ENCODE measurements at places on chromosomes 16 and 17.

GRCh38 chr17:9521062-9521461, 54.6 kb downstream of the STX8 start:
- DNase-seq: no peak

DNA sequence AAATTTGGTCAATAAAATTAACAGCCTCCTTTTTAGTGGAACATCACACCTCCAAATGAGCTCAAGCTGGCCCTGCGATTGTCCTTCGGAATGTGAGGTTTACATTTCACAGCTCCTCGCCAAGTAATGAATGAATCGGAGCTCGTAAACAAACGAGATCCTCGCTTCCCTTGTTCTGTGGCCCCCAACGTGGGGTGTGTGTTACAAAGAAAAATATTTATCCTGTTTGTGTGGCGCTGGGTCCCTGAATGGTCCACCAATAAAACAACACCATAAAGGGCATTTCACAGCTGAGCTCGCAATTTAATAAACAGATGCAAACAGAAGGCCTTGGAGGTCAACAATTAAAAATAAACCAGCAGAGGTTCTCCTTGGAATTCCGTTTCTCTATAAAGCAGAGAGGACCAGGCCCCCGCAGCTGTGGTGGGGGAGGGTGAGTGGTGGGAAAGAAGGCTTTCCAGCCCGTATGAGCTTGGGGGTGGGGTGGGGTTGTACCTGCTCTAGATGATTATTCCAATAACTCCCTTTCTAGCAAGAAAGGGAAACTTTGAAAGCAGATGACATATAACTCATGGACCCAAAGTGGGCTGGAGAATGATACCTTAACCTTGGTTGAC, 393.9 kb upstream of the SALL1 start:
- DNase-seq: no peak

DNA sequence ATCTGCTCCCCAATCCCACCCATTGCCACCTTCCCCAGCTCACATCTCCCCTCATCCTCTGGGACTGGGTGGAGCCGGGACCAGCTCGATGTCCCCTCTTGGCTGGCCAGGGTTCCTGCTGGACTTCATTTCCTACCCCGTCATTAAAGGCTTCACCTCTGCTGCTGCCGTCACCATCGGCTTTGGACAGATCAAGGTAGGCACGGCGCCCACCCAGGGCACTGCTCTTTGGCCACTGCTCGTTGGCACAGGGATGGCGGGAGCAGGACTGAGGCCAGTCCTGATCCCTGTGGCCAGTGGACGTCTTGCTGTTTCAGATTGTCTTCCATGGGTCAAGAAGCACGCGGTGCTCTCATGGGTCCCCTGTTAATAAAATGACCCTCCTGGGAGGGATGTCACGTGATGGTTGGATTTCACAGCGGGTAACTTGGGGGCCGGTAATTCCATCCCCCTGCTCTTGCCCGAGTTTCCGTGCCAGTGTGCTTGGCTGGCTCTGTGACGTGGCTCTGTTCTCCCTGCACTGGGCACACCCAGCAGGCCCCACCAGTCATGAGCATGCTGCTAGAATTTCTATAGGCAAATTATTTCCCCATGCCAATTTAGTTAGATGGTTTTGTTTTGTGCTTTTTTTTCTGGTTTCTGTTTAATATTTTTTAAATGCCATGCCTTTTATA, 3.1 kb downstream of the SLC26A11 start:
- no peak for DNase-seq

DNA sequence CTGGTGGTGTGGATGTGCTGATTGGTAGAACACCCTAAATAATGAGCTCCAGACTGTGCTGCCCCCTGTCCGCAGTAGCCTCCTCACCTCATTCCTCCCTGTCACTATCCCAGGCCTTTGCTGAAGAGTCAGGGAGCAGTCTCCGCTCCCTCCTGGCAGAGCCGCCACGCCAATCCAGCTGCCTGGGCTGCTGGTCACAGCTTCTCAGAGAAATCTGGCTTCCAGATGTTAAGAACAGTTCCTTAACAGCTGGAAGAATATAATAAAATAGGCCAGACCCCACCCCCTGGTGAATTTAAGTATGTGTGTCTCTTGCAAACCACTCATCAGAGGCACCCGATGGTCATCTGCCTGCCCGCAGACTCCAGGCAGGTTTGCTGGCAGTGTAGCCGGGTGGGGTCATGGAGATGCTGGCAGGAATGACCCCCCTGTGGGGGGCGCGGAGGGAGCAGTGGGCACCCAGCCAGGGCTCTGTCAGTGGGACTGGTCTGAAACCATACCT, 161.0 kb downstream of the CCDC182 start:
- no peak for DNase-seq

GRCh38 chr17:63185420-63185819, 219.4 kb downstream of the TANC2 start:
- DNase-seq: no peak

DNA sequence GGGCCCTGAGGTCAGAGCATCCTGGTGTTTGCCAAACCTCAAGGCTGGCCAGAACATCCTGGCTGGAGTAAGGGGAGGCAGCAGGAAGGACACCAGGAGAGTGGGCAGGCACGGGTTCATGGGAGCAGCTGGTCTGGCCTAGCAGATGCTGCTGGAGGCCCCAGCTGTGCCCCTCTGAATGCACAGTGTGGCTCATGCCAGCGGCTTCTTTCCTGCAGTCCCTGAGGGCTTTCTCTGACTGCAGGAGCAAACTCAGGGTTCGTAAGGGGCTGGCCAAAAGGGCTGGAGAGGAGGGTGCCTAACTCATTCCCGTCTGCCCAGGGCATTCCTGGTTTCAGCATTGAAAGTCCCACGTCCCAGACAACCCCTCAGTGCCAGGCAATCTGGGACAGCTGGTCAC, 78.7 kb downstream of the ZDHHC7 start:
- no peak for DNase-seq

DNA sequence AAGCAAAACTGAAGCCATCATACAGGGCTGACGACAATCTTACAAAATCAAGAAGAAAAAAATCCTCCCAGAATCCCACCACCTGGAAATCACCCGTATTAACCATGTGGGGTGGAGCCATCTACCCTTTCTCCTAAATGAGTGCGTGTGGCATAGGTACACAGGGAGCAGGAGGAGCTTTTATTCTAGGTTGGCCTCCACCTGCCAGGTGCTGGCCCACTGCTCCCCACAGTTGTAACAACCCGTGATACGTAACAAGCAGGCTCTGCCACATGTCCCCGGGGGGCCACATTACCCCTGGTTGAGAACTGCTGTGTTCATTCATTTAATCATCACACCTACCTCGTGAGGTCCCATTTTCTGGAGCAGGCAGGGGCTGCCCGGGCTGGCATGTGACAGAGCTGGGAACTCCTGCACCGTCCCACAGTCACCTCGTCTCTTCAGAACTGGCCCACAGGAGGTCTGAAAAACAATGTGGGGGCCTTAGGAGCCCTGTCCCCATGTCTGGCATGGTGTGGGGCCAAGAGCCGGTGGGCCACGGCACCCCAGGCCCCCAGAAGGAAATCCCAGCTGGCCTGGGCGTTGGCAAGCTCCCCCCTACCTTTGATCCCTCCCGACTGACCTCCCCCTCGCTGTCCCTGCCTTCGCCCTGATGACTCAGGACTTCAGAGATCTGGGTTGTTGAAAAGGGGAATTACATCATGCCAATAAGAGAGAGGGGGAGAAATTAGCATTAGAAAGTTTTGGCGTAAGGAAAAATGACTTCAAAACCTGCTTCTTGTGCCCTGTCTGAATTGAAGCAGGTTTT, 12.9 kb downstream of the CMIP start:
- DNase-seq: no peak

- DNase-seq: no peak
Measured at GRCh38 chr16:72715267-72715666, 332.7 kb downstream of the ZFHX3 start.

DNA sequence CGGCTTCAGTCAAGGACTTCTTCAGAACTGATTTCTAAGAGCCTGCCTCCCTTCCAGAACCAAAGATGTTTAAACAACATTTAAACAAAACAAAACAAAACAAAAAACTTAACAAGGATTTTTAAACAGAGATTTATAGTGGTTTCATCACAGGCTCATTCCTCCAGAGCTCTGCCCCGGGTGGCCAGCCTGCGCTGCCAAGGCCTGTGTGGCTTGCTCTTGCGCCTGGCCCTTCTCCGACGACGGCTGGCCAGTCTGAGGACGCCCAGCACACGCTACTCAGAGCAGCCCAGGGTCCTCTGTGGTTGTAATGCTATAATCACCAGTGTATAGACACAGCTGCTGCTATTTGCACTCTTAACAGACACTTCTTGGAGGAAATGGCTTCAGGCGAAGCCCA, 307.2 kb upstream of the MYOCD start:
- DNase-seq: no peak

DNA sequence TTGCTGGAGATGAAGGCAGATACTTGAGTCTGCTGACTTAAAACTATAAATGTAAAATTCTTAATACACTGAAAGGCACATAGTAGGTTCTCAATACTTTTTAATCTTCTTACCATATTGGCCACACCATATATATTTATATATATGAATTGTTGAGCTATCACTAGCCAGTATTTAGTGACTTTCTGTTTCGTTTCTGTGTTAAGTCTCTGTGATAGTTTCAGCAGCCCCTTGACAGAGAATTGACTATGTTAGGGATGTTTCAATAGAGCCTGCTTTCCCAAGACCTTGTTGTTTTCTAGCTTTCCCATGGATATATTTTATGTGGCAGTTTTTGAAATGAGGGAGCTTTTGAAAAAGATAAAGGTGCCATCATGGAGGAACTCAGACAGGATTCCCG, 206.5 kb upstream of the GOT2 start:
- DNase-seq: no peak

- no peak for DNase-seq
Measured at GRCh38 chr17:8628172-8628571, 2.4 kb downstream of the MYH10 start.

- DNase-seq: no peak
Measured at GRCh38 chr17:2095536-2095910, 40.6 kb downstream of the HIC1 start.

GRCh38 chr16:57208926-57209325, 22.8 kb downstream of the RSPRY1 start:
- DNase-seq: no peak

GRCh38 chr17:35666967-35667532, 64.4 kb upstream of the RASL10B start:
- no peak for DNase-seq

DNA sequence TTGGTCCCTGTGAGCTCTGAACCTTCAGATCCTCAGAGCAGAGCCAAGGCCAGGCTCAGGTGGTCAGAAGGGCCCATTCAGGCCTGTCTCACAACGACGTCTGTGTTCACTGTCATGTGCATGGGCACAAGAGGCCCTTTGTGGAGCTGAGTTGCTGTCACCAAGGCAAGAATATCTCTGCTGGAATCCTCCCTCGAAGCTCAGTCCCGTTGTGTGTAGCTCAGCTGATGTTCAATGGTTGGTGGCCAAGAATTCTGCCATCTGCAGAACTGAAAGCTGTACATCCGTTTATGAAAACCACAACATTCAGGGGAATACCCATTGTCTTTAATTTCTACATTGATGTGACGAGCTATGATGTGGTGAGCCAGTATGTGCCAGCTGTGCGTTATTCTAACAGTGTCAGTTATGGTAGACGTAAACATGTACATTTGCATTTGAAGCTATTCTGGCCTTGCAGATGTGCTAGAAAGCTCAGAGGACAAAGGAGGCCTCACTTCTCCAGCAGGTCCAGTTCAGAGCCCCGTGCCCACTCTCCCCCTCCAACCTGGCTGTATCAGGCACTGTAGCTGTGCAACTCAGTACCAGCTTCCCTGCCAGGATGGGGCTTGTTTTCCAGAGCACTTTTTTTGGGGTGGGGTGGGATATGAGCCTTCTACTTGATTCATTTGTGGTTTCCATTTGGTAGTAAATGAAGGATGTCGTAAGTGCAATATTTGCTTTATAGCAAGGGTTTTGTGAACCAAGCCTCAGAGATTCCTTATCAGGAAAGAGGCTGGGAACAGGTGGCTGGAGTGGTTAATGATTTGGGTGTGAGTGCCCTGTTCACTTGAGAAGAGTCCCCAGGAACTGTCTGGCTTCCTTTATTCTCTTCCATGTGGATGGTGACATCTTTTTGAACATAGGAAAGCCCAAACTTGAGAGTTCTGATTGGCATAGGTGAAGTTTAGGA, 56.1 kb downstream of the B9D1 start:
- DNase-seq: peak; percentile 60

- DNase-seq: no peak
Measured at GRCh38 chr16:85673529-85674417, 15.0 kb downstream of the GINS2 start.

GRCh38 chr17:2905269-2905668, 109.0 kb downstream of the RAP1GAP2 start:
- peak; percentile 26 for DNase-seq
